ENCODE measurements at places on chromosomes 2 and 18.

GRCh38 chr18:6389005-6389404, 25.7 kb downstream of the L3MBTL4 start:
- no peak for DNase-seq

- no peak for DNase-seq
Measured at GRCh38 chr2:237884681-237885080, 25.3 kb downstream of the RAMP1 start.

DNA sequence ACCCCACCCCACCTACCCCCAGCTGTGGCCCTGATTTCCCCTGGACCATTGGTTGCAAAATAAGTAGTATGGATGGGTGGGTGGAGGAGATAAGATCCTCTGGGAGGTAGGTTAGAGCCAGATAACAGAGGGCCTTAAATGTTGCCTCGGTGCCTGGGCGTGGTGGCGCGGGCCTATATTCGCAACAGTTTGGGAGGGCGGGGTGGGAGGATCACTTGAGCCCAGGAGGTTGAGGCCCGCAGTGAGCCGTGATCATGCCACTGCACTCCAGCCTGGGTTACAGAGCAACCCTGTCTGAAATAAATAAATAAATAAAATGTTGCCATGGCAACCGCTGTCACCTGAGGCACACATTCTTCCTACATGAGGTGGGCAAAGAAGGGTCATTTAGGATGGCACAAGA, 103.3 kb upstream of the GATA6 start:
- no peak for DNase-seq

DNA sequence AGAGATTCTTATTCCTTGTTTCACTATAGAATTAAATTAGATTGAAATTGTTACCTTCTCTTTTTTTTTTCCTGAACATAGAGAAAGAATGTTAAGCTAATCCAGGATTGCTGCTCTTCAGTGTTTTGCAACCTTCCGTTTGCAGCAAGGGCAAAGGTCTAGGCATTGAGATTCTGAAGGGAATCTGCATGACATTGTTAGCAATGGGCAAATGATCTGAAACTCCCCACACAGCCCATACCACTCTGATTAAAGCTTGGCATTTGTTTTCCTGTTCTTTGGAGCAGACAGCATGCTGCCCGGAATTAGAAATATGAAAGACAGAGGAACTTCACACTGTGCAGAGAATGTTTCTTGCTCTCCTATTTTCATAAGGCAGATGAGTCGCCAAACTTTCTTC, 551.8 kb downstream of the SOCS6 start:
- no peak for DNase-seq

DNA sequence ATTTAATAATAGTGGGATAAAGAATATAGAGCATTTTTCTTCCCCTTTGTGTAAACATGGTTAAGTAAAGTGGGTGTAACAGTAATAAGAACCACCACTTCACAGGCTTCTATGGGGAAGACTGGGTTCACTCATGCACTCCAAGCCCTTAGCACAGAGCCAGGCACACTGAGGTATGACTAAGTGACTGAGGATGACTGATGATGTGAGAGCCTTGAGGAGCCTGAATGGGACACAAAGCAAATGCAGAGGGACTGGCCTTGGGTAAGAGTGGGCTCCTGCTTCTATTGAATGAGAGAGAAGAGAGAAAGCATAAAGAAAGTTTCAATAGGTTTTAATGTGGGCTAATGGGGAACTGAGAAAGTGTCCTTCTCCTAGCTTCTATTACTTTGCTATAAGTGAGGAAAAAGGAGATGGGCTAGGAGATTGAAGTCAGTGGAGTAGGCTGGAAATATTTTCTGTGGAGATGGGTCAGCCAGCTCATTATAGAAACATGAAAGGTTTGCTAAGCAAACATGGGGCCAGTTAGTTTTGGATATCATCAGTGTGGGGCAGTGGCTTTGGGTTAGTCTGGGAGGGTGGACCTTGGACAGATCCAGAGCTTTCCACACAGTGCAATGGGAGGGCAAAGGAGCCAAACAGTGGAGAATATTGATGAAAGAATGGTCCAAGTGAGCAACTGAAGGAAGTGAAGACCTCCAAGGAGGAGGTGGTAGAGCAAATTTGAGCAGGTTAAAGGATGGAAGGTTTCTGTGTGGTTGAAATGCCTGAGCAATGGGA, 20.6 kb downstream of the IL1F10 start:
- DNase-seq, result no peak

GRCh38 chr2:99559075-99559662, 69.4 kb upstream of the REV1 start:
- DNase-seq, result peak; percentile 85

- DNase-seq, result no peak
Measured at GRCh38 chr2:141711627-141712026, 419.2 kb downstream of the LRP1B start.

DNA sequence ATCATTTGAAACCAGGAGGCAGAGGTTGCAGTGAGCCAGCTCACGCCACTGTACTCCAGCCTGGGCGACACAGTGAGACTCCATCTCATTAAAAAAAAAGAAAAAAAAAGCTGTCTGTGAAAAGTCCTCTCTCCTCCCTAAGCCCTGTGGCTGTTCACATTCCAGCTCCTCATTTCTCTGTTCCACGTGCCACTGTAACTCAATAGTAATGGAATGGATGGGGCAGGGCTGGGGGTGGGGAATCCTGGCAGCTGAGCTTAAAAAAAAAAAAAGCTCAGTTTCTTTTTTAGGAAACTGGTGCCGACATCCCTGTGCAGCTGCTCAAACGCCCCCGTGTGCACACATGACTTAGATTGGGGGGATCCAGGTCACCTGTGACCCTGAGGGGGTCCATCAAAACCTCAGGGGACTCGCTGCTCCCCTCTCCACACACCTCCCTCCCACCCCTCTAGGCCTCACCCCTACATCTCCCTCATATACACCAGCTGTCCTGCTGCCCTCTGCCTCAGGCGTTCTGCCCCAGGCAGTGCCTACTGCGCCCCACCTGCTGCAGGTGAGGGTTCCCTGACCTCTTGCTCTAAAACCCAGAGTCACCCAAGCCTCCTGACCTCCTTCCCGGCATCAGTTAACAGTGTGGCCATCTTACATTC, 255.4 kb downstream of the AGAP1 start:
- DNase-seq, result no peak

DNA sequence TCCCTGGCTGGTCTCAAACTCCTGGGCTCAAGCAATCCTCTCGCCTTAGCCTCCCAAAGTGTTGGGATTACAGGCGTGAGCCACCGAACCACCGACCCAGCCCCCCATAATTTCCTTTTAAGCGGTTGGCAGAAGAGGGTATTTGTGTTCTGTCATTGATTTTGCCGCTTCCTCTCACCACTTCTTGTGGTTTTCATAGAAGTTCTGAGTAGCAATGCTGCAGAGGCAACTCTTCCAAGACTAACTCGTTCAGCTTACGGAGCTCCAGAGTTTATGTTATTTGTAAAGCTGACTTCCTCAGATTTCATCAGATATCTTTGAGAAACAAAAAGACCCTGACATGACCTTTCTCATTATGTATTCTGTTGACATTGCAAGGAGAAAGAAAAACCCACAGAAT, 261.4 kb upstream of the KCNJ3 start:
- no peak for DNase-seq

DNA sequence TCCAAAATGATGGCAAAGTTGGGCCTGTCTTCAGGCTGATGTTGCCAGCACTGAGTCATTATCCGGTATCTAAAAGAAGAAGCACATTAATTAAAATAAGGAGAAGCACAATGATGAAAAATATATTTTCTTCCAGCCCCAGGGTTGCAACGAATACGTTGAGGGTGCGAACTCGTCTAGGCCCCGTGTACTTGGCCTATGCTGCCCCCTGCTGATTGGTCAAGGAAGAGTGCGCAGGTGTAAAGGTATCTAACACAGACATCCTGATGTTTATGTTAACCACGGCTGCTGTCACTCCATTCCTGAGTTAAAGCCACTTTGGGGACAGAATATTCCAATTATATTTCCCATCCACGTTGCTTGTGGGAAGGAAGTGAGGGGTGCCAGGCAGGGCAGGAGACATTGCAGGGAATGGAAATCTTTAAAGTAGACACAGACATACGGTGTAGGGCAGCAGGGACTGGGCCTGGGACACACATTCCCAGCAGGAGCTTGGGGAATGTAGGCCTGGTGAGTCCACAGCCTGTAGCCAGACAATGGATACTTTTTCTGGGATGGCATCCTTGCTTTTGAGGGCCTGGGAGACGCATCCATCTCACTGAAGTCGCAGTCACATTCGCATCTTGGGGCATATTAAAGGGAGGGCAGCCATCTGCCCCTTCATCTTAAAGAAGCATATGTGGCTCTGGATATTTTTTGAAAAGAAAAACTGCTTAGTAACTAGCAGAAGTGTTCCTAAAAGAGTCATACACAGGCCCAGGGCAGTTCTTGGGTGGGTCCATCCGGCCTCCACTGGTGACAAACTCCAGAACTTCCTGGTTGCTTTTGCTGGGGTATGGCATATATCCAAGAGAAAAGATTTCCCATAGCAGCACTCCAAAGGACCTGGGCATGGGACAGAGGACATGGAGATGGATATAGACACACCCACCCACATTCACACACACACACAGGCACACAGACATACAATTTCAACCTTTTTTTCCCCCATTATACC, 81.9 kb downstream of the CLIP4 start:
- peak; percentile 68 for DNase-seq

GRCh38 chr2:21070341-21071257, 26.7 kb upstream of the APOB start:
- no peak for DNase-seq

DNA sequence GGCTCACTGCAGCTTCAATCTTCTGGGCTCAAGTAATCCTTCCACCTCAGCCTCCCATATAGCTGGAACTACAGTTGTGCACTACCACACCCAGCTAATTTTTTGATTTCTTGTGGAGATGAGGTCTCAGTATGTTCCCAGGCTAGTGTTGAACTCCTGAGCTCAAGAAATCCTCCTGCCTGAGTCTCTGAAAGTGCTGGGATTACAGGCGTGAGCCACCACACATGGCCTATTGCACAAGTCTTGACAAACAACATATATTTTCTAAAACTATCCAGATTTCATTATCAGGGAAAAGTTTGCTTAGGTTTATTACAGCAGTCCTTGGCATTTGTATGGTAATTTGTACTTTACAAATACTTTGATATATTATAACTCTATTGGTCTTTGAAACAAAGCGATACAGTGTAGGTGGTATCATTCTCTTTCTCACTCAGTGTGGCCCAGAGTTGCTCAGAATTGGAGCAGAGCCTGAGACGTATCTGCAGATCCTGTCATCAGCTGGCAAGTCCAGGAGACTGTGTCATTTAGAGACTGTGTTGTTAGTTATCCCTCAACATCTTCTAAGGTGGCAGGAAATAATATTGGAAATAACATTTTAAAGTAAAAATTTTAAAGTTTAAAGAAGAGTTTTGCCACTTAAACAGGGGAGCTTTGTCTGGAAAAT, 41.4 kb downstream of the PDK1 start:
- DNase-seq, result no peak

- DNase-seq, result no peak
Measured at GRCh38 chr2:207510148-207510547, 19.6 kb upstream of the CREB1 start.

DNA sequence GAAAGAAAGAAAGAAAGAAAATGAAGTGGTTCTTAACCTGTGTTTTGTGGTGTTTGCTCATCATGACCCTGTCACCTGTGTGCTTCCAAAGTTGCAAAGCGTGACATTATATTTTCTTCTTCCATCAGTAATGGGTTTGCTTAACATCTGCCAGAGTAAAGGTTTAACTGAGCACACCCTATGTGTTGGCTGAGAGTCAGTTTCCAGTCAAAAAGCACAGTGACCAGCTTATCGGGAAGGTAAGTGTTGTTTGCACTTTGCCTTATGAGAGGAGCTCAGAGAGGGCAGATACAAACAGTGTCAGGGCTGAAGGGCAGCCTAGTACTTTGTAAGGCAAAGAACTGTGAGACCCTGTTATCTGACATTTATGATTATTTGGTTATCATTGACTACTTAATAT, 406.2 kb upstream of the CWC22 start:
- no peak for DNase-seq

- no peak for DNase-seq
Measured at GRCh38 chr2:154804451-154804850, 106.0 kb downstream of the KCNJ3 start.

DNA sequence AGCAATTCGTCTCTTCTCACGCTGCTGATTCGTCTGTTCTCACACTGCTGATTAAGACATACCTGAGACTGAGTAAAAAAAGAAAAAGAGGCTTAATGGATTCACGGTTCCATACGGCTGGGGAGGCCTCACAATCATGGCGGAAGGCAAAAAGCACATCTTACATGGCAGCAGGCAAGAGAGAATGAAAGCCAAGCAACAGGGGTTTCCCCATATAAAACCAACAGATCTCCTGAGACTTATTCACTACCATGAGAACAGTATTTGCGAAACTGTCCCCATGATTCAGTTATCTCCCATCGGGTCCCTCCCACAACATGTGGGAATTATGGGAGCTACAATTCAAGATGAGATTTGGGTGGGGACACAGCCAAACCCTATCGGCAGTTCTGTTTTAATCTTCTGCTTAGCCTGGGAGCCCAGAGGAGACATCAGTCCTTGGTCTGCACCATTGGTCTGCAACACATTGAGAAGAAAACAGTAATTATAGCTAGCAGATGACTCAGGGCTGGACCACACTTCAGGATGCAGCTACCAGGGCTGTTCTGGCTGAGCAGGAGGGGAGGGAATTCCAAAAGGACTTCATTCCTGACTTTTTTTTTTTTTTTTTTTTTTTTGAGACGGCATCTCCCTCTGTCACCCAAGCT, 69.4 kb downstream of the CABLES1 start:
- no peak for DNase-seq

DNA sequence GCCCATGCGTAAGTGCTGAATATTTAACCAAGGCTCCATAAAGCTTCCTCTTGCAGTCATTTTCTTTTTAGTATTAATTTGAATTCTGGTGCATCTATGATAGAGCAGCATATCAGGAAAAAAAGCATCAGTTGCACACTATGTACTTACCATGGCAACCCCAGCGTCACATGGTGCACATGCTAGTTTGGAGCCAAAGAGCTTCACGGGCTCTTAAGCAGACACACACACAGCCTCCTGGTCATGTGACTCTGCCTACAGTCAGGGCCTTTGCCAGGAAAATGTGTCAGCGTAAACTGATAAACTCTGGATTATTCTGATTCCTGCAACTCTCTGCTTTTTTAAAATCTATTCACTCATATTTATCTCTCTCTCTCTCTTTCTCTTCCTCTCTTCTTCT, 30.2 kb downstream of the NYAP2 start:
- DNase-seq, result no peak

DNA sequence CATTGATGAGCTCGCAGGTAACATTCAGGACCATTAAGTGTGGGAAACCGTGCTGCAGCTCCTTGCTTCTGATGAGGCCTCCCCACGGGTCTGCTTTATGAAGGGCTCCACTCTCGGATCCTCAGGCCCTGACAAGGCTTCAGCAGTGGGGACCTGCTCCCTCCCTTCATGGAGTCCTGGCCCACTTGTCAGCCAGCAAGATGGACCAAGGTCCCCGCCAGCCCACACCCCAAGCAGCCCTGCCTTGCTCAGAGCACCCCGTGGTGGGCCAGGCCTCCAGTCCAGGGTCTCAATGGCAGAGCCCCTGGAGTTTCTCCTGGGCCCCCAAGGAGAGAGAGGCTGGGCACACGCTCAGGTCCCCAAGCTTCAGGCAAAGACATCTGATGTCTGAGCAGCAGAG, 41.5 kb downstream of the CROCC2 start:
- DNase-seq, result no peak

- DNase-seq, result peak; percentile 83
Measured at GRCh38 chr2:27303093-27304025, 4.9 kb downstream of the UCN start.
